ENCODE measurements at places on chromosomes 3 and 15.

DNA sequence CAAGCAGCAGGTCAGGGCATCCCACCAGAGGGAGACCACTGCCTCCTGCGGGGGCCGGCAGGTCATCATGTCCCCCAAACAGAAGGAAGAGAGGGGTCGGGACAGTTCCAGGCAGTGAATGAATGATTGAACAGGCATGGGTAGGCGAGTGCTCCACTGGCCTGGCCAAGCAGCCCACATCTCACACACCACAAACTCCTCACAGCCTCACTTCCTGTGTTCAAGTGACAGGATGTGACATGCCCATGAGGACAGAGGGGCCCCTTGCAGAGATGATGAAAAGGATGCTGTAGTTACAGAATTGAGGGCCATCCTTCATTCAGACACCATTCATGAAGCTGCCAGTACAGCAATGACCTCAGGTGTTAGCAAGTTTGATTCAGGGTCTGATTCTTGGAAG, 3.7 kb downstream of the IQSEC1 start:
- DNase-seq, result no peak

GRCh38 chr3:33717616-33717865, 513 bp downstream of the CLASP2 start:
- peak; percentile 58 for DNase-seq

GRCh38 chr3:38597502-38598060, 51.9 kb downstream of the SCN5A start:
- no peak for DNase-seq

DNA sequence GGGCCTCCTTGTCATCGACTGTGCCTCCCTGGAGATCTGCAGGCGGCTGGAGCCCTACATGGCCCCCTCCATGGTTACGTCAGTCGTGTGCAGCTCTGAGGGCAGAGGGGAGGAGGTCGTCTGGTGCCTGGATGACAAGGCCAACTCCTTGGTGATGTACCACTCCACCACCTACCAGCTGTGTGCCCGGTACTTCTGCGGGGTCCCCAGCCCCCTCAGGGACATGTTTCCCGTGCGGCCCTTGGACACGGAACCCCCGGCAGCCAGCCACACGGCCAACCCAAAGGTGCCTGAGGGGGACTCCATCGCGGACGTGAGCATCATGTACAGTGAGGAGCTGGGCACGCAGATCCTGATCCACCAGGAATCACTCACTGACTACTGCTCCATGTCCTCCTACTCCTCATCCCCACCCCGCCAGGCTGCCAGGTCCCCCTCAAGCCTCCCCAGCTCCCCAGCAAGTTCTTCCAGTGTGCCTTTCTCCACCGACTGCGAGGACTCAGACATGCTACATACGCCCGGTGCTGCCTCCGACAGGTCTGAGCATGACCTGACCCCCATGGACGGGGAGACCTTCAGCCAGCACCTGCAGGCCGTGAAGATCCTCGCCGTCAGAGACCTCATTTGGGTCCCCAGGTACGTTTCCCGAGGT, 146.5 kb downstream of the LRRK1 start:
- DNase-seq, result no peak

DNA sequence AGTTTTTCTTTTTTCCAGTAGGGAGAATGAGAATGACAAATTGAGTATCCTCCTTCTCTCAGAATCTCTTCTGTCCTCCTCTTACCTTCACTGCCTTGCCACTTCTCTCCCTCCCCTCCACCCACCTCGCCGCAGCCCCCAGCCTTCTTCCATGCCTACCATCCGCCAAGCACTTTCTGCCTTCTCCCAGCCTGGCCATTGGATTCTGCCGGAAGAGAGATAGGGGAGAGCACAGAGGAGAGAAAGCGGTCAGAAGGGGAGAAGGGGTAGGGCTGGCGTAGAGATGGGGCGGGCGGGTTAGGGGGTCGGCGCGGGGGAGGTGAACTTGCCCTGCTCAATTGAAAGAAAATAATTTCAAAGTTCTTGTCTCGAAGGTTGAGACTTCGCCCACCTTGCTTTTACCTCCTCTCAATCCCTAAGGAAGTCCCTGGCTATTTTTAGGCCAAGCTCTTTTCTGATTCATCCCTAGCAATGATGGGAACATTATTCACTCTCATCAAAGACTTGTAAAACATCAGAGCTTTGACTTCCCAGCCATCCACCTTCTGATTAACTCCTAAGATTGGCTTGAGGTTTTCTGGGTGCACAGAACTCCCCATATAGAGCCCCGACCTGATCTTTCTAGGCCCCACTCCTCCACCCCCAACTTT, 811 bp downstream of the C3orf52 start:
- DNase-seq, result no peak

DNA sequence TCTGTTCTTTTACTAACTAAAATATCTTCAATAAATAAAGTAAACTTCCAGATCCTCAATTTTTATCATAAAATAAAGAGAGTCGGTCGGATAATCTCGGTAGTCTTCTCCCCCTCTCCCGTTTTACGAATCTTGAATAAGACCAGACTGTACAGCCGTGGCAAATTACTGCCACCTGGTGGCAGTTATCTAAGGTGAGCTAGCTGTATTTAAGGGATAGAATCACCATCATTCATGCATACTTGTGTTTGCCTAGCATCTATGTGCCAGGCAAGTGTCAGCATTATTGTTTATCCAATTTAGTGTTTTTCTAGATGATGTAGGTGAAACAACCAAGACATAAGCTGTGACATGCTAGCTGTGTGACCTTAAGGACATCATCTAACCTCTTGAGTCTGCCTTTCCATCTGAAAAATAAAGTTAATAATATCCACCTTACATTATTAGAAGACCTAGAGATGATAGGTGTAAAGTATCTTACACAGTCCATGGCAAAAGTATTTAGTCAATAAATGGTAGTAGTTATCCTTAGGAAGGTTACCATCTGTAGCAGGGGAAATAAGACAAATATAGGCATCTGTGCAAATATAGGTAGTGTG, 21.3 kb downstream of the DUT start:
- DNase-seq, result peak; percentile 50

GRCh38 chr3:74048699-74049098, 424.0 kb upstream of the PDZRN3 start:
- no peak for DNase-seq

DNA sequence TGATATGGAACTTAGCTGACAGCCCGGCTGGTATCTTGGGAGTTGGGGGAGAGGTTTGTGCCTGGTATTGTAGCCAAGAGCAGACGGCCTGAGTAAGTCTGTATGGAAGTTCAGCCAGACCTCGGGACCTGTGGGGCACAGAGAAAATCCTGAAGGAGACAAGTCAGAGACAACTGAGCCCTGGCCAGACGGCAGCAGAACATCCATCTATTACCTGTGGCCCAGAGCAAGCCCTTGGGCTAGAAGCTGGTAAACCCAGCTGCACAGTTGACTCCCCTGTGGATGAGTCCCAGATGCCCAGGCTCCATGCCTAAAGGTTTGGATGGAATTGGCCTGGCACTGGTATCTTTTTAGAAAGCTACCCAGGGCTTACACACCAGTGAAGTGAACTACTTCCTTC, 70.4 kb upstream of the DLG1 start:
- no peak for DNase-seq

- DNase-seq, result no peak
Measured at GRCh38 chr3:188350961-188351360, 197.0 kb downstream of the LPP start.

- DNase-seq, result peak; percentile 3
Measured at GRCh38 chr3:30285188-30286006, 321.0 kb upstream of the TGFBR2 start.

- DNase-seq, result no peak
Measured at GRCh38 chr3:14506626-14507304, 33.4 kb downstream of the GRIP2 start.

DNA sequence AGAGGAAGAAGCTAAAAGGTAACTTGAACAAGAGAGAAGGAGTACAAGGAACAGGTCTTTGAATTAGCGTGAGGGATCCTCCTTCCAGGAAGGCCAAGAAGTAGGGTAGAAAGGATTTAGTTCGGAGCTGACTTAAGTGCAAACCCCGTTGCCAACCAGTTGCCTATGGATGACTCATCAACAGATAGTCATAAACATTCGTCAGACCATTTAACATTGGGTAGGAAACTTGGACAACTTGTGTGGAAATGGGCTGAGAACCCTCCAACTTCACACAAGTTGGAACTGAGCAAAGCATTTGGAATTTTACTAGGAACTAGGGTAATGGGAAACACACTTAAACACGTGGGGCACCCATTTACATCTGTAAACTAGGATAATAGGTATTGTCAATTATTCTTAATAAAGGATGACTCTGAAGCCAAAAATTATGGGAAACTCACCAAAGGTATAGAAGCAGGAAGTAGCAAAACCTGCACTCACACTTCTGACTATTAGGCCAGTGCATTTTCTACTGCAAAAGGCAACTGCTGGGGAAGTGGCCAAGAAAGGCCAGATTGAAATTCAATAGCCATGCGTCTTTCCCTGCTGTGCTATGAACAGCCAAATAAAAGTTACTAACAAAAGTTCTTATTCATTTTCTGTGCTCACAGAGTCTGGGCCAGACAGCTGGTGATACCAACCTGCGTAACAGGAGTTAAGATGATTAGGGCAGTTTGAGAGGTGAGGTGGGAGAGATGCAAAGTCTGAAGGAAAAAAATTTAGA, 174.5 kb upstream of the TMC3 start:
- DNase-seq, result no peak

DNA sequence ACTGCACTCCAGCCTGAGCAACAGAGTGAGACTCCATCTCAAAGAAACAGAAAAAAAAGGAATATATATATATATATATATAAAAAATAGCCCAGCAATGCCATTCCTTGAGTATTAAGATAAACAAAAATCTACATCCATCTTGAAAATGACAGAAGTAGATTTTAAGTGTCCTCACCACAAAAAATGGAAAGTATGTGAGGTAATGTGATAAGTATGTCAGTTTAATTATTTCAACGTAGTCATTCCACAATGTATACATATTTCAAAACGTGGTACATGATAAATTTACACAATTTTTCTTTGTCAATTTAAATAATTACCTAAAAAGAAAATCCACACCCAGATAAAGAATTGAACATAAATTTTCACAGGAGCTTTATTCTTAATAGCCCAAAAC, 54.9 kb downstream of the HCN4 start:
- no peak for DNase-seq

GRCh38 chr15:68602459-68603215, 23.8 kb downstream of the CORO2B start:
- DNase-seq, result no peak

GRCh38 chr3:147886879-147887278, 477.7 kb downstream of the ZIC1 start:
- DNase-seq, result no peak

DNA sequence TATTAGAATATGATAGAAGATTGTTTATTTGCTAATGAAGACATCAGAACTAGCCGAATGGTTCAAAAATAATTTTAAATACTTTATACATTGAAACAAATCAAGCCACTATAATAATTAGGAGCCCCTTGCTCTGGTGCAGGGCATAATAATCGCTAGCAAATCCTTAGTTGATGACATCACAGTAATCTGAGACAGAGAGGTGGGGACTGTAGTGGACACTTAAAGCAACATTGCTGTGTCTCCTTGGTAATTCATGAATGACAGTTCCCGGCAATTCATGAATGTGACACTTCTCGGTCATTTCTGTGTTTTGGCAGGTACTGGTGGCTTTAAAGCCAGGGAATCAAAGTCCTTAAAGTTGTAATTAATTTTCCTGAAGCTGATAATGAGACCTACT, 114.3 kb downstream of the PPM1L start:
- no peak for DNase-seq

DNA sequence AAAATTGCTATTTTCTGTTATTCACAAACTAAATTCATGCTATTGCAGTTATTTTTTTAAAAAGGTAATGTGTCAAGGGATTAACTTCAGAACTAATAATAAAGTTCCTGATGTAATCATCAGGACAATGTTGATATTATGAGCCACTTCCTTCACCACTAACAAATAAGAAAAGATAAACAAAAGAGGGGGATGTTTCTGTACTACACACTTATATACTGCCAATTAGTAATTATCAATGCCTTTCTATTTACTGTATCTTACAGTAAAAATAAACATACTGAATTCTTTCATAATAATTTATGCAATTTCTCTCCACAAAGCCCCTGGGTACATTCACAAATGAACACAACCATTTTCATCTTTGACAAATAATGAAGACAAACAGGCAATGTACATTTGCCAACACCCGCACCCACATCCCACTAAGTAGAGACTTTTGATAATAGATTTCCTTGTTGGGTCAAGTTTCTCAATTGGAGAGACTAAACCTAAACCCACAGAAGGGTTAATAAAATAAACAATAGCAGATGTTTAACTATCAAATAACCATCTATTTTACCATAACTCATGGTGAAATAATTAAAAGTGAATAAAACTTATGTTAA, 3.7 kb downstream of the CBLB start:
- DNase-seq, result no peak

GRCh38 chr3:189646853-189647542, 15.8 kb downstream of the TP63 start:
- no peak for DNase-seq

- DNase-seq, result no peak
Measured at GRCh38 chr3:71191031-71191482, 392.5 kb downstream of the FOXP1 start.

DNA sequence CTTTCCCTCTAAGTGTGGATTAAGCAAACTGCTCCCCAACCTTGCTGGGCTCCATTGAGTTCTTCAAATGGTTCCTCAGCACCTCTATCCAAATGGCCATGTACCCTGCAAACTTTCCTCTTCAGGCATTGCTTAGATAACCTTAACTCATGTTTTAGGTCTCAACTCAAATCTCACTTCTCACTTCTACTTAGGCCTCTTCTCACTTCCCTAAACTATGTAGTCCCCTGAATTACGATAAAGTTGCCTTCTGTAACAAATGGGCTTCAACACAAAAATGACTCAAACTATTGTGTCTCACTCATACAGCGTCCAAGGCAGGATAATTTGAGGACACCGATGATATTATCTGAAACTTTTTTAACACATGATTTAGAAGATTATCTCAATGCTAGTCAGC, 62.4 kb upstream of the STAC start:
- DNase-seq, result no peak

DNA sequence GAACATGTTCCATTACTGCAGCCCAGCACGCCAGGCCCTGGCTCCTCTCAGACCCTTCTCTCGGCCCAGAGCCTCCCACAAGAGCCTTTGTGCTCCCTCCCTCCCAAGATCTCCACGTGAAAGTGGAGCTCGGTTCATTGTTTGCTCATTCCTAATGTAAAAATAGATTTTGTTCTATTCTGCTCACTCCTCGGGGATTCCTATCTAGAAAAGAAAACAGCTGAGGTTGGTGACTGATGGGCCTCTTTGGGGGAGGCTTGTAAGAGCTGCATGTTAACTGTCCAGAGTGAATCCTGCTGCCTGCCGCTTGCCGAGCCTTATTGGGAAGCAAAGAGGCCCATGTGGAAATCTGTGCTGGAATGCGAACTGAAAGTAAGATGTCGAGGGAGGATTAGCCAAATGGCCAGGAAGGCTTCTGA, 267.1 kb downstream of the LRTM1 start:
- DNase-seq, result no peak

GRCh38 chr15:36053746-36054145, 507.8 kb upstream of the DPH6 start:
- DNase-seq, result no peak

Measured in AG08395 (cell line).